ENCODE measurements at places on chromosomes 12 and 14. TPM values are rescaled to one million over a fixed set of nuclear protein-coding genes. Genes with fewer than 3 reads are reported as not detected.

The TRAF3 gene
- 14.5 TPM for total RNA-seq

The RPL10L gene
- not detected for total RNA-seq

The CABP1 gene
- total RNA-seq: not detected

The FAM90A1 gene
- under 0.01 TPM for total RNA-seq

The LUM gene
- 304 TPM for total RNA-seq

The PLCZ1 gene
- not detected for total RNA-seq

The C3AR1 gene
- 0.53 TPM for total RNA-seq

The HAL gene
- not detected for total RNA-seq

The PTGDR gene
- not detected for total RNA-seq

The KSR2 gene
- total RNA-seq: not detected

The GLS2 gene
- total RNA-seq: 0.71 TPM

The P2RX2 gene
- not detected for total RNA-seq

The PPM1H gene
- total RNA-seq: not detected

The TNFAIP2 gene
- 45.6 TPM for total RNA-seq

The RTL1 gene
- total RNA-seq: not detected

The RNASE1 gene
- total RNA-seq: not detected

The ZBTB42 gene
- total RNA-seq: 2.3 TPM

The GDF3 gene
- not detected for total RNA-seq

The RTN1 gene
- total RNA-seq: not detected

The NUAK1 gene
- 9.9 TPM for total RNA-seq

The RNU4-1 gene
- not detected for total RNA-seq

The SLC17A8 gene
- 0.29 TPM for total RNA-seq

The GPN3 gene
- total RNA-seq: 23.2 TPM

The RASSF3 gene
- 17.9 TPM for total RNA-seq

The FSCB gene
- not detected for total RNA-seq

The METTL17 gene
- total RNA-seq: 72.5 TPM

The LMO3 gene
- total RNA-seq: 0.58 TPM

The DDN gene
- not detected for total RNA-seq

The CD27 gene
- total RNA-seq: not detected

The FAR2 gene
- total RNA-seq: 8.7 TPM

The YAF2 gene
- total RNA-seq: 23.6 TPM

The PPP1R1A gene
- not detected for total RNA-seq

The NOC4L gene
- 16.8 TPM for total RNA-seq

The TRPV4 gene
- total RNA-seq: 2.5 TPM

The DNAJC22 gene
- total RNA-seq: 12.7 TPM
